Fibroblast of upper back skin (primary cell): ENCODE measurements at places on chromosomes 4 and X.

DNA sequence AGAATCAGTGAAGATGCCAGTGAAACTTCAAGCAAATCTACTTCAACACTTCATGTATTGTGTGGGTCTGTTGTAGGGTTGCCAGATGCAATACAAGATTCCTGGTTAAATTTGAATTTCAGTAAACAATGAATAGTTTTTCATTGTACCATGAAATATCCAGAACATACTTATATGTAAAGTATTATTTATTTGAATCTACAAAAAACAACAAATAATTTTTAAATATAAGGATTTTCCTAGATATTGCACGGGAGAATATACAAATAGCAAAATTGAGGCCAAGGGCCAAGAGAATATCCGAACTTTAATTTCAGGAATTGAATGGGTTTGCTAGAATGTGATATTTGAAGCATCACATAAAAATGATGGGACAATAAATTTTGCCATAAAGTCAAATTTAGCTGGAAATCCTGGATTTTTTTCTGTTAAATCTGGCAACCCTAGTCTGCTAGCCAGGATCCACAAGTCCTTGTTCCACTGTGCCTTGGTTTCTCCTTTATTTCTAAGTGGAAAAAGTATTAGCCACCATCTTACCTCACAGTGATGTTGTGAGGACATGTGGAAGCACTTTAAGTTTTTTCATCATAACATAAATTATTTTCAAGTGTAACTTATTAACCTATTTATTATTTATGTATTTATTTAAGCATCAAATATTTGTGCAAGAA is 2.3 kb downstream of the CXCL8 start:
- no peak for DNase-seq

DNA sequence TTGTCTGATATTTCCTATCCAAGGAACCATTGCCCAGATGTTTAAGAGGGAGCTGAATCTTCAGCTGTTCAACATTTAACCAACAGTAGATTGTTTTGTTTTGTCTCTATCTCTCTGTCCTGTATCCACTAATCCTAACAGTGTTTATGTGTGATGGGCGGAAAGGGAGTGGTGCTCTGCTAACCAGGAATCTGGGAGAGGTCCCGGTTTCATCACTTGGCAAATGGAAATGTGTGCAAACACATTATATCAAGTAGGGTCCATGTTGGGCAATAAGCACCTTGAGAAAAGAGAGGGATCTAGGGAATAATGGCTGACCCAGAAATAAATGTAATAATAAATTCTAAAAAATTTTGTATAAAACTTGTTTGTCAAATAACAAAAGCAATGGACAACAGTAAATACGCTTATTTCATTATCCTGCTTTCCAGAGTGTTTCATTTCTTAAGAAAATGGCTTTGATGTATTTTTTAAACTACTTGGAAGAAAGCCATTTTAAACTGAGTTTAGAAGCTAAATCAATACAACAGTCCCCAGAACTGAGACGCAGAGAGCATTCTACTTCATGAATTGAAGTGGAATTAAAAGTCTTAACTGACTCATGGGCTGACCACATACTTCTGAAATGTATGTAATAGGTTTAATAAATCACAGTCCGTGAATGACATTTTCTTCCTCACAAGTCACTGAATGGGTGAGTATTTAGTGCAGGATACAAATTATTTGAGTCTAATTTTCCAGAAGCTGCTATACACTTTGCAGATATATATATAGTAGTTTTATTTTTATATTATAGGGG is 55.8 kb downstream of the EMCN start:
- DNase-seq = peak; percentile 80

DNA sequence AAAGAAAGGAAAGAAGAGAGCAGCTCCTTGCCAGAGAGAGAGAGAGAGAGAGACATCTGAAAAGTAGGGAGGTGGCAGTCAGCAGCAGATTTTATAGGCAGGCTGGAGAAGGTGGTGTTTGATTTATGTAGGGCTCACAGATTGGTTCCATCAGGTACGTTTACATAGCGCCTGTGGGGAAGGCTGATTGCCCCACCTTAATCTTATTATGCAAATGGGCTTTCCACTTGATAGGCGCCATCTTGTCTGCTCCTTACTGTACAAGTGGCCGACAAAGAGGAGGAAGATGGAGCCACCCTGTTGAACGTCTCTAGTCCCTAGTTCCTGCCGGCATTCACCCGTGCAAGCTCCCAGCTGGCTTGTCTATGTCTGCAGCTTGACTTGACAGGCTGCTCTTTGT is 49.1 kb upstream of the DHRSX start:
- DNase-seq = no peak

DNA sequence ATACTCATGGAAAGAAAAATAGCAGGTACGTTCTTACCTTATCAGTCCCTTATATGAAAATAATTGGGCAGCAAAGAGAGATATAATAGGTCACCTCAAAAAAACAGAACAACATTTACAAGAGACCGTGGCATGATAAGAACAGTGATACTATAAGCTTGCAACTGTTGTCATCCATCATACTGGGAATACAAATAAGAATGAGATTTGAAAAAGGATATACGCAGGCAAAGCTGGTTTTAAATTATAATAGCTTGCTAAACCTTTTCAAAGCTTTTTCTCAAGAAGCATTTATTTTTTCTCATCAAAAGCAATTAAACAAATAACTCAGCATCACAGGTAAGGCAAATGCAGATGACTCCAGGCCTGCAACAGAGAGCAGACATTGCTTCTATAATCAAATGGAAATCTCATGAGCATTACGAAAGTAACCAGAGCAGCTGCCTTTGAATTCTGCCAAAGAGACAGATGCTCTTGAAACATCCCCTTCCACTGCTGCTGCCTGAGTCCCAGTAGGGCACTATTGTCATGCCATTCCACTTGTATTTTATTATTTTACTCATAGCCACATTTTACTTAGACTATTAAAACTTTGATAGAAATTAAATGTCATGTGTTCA is 620.6 kb upstream of the GNPDA2 start:
- no peak for DNase-seq

DNA sequence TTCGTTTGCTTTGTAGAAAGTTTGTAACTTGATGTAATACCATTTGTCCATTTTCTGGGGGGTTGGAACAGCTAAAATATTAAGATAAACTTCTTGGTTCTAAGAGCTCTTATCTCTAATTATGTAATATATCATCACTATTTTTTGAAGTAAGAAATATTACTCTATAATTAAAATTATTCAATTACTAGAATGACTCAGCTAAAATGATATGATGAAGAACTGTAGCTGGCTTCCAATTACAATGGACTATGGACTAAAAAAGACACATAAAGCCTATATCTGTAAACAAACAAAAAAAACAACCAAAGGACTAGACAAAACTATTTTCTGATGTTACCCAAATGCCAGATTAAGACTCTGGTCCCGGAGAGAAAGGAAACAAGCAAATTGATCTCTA is 569.4 kb downstream of the PCDH18 start:
- DNase-seq = no peak

DNA sequence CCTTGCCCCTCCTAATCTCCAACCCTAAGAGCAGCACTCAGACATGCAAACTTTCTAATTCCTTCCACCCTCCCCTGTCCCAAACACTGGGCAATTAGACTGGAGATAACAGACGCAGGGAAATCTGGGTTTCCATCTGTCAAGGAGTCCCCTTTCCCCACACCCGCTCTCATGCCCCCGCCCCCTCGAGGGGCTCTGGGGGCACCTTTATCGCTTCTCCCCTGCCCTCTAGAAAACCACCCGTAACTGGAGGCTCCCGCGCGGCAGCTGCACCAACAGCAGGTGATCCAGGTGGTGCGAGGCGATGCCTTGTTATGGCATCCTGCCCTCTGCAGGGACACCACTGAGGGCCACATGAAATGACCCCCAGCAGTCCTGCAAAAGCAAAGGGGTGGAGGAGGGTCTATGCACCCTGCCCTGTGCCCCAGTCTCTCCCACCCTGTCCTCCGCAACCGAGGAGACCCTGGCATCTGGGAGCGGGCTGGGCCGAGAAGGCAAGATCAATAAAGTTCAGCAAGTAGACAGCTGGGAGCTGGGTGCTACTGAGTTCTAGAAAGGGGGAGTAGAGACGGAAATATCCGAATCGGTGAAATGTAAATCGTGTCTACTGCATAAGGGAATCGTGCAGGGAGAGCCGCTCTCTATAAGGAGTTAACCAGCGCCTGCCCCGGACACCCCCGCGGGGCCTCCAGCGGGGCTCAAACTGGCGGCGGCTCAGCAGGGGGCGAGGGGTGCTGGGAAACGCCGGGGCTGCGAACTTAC is 1.6 kb downstream of the KCTD8 start:
- no peak for DNase-seq

GRCh38 chr4:15478724-15479088 is 9.0 kb downstream of the CC2D2A start:
- DNase-seq = no peak

GRCh38 chrX:43450355-43450754 is 205.7 kb upstream of the MAOA start:
- DNase-seq = no peak

DNA sequence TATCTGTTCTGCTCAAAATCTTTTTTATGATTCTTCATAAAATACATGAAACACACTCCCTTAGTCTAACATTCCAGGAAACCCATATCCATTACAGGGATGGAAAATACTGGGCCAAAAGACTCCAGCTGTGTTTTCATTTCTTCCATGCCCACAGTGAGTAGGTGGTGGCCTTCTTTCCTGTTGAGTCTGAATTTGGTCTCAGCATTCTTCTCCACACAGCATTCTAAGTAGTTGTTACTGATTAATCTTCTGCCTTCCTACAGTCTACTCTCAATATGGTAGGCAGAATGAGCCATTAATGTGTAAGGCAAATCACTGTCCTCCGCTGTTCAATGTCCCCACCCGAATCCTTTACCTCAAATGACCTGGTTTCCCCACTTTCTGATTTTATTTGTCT is 370.6 kb upstream of the RPS6KA3 start:
- DNase-seq = peak; percentile 16

DNA sequence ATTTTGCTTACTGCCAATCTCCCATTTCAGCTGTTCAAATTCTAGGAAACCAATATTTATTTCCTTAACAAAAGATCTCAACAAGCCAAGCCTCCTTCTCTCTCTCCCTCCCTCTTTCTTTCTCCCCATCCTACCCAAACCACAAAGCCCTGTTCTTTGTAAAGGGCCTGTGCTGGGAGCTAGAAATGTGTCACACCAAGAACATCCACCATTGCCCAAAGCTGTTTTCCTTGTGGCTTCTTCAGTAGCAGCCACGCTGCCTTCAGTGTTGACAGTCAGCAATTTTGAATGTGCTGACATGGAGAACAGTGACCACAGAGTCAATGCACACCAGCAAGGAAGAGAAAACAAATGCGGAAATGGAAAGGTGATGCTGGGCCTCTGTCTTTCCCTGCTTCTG is 203.0 kb downstream of the MAML3 start:
- peak; percentile 81 for DNase-seq

- no peak for DNase-seq
Measured at GRCh38 chr4:149845743-149846142, 30.1 kb upstream of the IQCM start.

DNA sequence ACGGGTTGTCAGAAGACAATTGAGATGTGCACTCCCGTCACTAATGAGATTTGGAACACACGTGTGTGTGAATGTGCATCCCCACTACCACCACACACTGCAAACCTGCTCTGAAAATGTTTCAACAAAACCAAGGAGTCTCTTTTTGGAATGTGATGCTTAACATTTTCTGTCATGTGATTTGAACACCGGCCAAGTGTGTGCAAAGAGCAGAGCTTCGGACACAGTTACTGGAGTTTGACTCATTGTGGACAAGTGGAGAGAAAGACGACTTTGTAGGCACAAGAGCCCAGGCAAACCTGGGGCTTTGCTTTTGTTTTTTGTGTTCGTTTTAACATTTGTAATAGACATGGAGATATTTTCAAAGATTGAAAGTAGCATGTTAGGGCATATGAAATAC is 49.2 kb downstream of the CCKAR start:
- peak; percentile 47 for DNase-seq

- DNase-seq = no peak
Measured at GRCh38 chrX:144295921-144296320, 412.1 kb downstream of the UBE2NL start.

- DNase-seq = peak; percentile 54
Measured at GRCh38 chr4:77095101-77095821, 19.5 kb upstream of the CCNI start.

DNA sequence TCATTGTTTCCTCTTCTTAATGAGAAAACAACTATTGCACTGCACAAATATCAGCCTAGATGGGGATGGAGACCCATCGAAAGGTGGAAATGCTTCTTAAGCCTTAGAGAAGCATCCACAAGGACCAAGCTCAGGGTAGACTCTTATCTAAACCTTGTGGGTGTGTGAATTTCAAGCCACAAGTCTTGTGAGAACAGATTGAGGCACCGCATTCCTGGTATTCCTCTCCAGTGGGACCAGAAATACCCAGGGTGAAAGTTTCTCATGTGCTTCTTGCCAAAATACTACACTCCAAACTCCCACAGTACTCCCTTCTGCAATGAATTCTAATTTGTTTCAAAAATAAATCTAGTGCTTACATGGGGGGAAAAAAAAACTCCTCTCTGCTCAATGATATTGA is 375.6 kb downstream of the PDGFC start:
- peak; percentile 32 for DNase-seq
